Head of caudate nucleus (tissue), 42 donors: ENCODE measurements at places on chromosomes 16 and 17.

DNA sequence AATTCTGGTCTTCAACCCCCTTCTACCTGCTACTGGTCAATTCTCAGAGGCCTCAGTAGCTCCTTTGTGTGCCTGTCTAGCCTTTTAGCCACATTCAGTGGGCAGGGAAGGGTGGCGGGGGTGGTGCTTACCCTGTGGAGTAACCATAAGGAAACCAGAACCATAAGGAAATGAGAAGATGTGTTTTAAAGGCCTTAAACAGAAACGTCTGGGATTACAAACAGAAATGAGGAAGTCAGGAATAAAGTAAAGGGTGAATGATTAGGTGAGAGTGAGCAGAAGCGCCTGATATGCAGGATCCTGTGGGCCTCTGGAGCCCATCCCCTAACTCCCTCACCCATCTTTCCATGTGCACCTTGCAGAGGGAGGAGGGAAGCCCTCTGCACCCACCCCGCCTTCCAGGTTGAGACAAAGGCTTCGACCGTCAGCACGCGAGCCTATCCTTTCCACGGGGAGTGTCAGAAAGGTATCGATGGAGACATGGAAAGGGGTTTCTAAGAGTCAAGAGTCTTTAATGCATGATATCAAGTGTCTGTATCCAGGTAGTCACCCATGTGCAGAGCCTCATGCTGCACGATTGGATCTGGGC, 20.4 kb downstream of the KIAA0513 start:
- no peak for DNase-seq

- no peak for DNase-seq
These were observed 8.7 kb downstream of the SNX29 start for GRCh38 chr16:11985250-11985649.

GRCh38 chr16:58198803-58199411, 1.0 kb upstream of the CSNK2A2 start:
- no peak for DNase-seq

DNA sequence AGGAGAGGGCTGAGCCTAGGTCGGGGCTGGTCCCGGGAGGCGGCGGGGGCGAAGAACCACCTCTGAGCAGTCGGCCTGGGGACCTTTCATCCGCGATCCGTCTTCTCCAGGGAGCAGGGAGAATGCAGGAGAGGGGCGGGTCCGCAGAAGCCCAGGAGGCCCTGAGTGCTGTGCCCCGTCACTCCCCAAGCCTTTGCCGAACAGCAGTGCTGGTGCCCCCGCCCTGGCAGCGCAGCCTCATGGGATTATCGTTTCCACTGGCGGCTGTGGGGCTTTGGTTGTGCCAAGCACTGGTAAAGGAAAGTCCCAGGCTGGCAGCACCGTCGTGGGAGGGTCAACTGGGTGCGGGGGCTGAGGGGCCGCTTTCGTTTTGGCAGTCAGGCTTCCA, 631 bp downstream of the TBL3 start:
- DNase-seq, result no peak

- DNase-seq, result no peak
These were observed 98.2 kb downstream of the CYLD start for GRCh38 chr16:50839920-50840729.

- no peak for DNase-seq
These were observed 117.4 kb upstream of the SMURF2 start for GRCh38 chr17:64779376-64780095.

GRCh38 chr17:4834681-4835020, 1.5 kb downstream of the MINK1 start:
- no peak for DNase-seq

- no peak for DNase-seq
These were observed 224.2 kb downstream of the PARN start for GRCh38 chr16:14405611-14406537.

GRCh38 chr17:62696256-62696655, 68.8 kb downstream of the MRC2 start:
- DNase-seq, result no peak

DNA sequence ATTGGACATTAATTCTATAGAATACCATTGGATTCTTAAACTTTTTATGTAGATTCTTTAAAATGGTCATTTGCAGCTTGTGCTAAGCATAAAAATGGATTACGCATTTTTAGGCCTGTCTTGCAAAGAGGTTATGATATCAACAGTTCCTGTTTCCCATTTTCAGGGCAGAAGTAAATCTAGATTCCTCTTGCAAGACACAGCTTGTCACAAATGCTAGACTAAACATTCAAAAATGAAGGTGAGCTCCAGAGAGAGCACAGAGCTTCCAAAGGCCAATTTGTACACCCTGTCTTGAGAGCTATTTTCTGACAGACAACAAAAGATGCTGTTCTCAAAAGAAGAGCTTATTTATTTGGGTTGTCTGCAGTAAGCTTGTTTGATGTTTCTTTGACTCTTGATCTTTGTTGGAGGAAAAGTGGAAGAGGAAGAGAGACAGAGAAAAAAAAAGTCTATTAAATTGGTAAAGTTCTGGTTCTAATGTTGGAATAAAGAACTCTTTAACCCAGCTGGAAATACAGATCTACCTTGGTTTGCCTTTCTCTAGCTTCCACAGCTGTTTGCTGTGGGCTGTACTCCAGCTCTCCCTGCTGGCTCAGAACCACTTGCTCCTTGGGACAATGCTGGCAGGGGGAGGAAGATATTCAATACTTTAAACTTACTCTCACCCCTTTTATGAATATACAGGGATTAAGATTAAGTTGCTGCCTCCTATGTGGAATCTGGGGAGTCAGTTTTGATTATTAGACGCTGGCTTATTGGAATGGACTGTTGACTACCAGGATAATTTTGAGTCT, 651.8 kb downstream of the CDH11 start:
- DNase-seq, result no peak

- peak; percentile 55 for DNase-seq
These were observed 7.6 kb downstream of the MRM1 start for GRCh38 chr17:36608794-36609497.

- DNase-seq, result no peak
These were observed 8.3 kb downstream of the GSDMA start for GRCh38 chr17:39971076-39971603.

DNA sequence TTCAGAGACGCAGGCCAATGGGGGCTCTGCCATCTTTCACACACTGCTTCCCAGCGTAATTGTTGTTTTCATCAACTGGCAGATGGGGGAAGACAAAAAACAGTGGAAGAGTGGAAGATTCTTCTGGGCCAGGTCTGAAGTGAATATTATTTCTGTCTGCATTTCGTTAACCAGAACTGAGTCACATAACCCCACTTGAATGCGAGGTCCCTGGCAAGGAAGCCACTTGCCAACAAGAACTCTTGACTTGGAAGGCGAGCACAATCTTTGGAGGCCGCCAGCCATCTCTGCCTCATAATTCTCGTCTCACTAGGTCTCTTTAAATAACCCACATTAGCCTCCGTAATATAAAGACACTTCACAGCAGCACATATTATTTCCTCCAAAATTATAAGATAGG, 75.4 kb downstream of the CYB561 start:
- no peak for DNase-seq

- no peak for DNase-seq
These were observed 39.3 kb upstream of the IRX5 start for GRCh38 chr16:54891346-54891745.

GRCh38 chr17:75295201-75296158, 6.2 kb upstream of the SLC25A19 start:
- DNase-seq, result no peak

DNA sequence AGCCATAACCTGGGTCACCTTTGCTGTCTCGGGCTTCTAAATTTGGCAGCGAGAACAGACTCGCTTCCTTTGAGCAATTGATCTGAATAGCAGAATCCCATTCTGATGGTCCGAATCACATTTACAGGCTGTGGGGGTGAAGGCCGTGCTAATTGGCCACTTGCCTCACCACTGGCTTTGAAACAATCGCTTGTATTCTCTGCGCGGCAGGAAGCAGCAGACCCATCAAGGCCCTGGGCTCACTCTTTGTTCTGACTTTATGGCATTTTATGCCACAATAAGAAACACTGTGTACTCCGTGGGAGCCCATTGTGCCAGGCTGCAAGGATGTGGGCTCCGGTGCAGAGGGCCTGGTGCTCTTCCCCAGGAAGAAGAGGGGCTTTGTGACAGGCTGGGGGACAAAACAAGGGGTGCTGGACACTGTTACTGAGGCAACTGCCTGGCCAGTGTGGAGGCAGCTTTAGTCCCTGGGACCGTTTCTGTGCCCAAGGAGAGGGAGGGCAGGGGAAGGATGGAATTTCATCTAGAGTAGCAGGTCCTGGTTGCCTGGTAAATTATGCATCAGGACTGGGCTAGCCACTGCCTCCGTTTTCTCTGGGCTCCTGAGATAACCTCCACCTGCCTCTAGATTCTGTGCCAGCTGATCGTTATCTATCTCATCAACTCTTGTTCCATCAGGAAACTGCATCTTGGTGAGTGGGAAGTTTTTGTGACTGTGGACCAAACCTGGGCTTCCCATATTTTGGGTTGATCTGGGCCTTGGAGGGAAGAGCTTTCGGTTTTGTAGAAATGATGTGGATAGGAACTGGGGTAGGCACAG, 78.5 kb downstream of the MRC2 start:
- DNase-seq, result peak; percentile 71

DNA sequence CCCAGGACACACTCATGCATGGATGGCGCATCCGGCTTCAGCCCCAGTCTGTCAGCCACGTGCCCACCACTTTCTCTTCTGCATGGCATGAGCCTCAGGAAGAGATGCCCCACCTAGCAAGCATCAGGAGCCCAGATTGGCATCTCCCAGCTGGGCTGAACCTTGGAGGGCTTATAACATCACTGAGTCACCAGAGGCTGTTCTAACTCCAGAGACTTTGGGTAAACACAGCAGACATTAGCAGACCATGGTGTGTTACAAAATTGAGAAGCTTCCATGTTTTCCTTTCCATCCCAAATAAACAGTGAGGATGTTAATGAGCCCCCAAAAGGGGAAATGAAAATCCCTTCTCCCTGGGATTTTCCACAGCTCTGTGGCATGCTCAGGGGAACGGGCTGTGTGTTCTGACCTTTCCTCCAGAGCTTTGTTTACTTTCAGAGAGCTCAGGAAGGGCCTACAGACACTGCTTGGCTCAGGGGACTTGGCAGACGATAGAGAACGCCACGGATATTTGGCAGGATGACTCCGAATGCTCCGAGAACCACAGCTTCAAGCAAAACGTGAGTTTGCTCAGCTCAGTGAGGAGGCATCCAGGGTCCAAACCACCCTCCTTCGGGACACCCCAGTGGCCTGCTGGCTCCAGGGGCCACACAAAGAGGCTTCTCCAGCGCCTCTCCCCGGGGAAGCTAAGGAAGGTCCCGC, 16.5 kb downstream of the GLP2R start:
- peak; percentile 16 for DNase-seq

DNA sequence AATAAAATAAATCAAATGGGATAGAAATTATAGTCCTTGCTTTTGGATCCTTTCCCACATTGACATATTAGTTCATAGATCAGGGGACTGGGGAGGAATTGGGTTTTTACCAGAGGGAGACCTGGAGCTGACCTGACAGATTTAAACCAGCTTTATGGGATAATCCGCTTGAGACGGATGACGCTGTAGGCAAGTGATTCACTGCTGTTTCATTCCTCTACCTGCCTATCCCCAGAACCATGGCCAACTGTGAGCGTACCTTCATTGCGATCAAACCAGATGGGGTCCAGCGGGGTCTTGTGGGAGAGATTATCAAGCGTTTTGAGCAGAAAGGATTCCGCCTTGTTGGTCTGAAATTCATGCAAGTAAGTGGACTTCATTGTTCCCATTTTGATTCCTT, 2.1 kb downstream of the NME1 start:
- DNase-seq, result no peak

DNA sequence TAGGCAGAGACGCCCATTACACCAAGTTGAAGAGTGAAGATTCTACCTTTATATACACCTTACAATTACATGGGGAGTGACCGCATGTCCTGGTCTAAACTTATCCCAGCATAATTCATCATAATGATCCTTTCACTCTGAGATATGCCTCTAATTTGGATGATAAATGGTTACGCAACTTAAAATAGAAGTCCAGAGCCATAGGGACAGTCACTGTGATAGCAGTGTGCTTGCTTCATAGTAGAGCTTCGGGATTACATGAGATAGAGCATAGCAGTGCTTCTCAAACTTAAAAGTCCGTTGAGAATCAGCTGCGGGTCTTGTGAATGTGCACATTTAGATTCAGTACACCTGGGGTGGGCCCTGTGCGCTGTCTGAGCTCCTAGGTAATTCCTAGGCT, 16.9 kb downstream of the USP10 start:
- no peak for DNase-seq

DNA sequence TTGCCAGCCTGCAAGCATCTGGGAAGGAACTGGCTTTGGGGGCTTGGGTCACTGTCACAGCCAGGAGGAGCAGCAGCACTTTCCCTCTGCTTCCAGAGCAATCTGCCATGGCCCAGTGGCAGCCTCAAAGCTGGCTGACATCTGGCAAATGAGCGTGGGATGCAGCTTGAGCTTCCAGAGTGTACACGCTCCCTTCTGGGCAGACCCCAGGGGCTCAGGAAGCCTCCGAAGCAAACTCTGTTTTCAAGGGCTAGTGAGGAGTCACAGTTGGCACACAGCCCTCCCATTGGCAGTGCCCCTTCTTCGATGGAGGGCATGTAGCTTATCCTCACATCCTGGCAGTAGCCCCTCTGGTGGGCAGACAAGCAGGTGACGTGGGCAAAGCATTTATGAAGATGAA, 249.6 kb downstream of the ENGASE start:
- DNase-seq, result no peak

DNA sequence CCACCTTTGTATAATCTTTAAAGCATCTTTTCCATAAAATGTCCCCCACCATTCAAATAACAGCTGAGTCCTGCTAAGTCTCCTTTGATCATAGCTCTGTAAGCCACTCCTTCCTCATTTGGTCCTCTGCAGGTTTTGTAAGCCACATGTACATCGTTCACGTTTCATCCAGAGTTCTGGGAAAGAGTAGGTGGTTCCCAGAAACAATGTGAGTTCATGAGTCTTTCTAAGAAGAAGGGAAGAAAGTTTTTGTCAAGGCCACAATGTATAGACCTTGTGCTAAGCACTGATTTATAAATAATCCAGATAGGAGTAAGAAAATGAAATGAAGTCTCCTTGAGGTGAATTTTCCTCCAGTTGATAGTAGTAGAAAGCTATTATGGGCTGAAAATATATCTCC, 8.7 kb upstream of the ANKS4B start:
- DNase-seq, result no peak

DNA sequence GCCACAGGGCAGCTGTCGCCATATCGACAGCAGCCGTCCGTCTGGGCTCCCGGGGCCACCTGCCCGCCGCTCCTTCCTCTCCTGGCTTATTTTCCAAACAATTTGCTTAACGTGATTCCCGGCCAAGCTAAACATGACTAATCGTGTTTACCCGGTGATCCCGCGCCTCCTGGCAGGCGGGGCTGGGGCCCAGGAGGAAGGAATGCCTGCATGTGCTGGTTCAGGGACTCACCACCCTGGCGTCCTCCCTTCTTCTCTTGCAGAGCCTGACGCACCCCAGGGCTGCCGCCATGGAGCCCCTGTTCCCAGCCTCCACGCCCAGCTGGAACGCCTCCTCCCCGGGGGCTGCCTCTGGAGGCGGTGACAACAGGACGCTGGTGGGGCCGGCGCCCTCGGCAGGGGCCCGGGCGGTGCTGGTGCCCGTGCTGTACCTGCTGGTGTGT, 6.1 kb downstream of the SSTR5 start:
- no peak for DNase-seq

GRCh38 chr17:42617956-42618431, 8.5 kb downstream of the TUBG1 start:
- no peak for DNase-seq

GRCh38 chr17:63832455-63832854, 5.0 kb upstream of the FTSJ3 start:
- DNase-seq, result no peak
